Activated naive CD4-positive, alpha-beta T cell (primary cell): ENCODE measurements at places on chromosomes 12 and 14.
A peak's percentile ranks its signal among the peaks of the same experiment; 100 is the strongest.

GRCh38 chr12:13875744-13876143, 105.7 kb downstream of the GRIN2B start:
- no peak for DNase-seq

DNA sequence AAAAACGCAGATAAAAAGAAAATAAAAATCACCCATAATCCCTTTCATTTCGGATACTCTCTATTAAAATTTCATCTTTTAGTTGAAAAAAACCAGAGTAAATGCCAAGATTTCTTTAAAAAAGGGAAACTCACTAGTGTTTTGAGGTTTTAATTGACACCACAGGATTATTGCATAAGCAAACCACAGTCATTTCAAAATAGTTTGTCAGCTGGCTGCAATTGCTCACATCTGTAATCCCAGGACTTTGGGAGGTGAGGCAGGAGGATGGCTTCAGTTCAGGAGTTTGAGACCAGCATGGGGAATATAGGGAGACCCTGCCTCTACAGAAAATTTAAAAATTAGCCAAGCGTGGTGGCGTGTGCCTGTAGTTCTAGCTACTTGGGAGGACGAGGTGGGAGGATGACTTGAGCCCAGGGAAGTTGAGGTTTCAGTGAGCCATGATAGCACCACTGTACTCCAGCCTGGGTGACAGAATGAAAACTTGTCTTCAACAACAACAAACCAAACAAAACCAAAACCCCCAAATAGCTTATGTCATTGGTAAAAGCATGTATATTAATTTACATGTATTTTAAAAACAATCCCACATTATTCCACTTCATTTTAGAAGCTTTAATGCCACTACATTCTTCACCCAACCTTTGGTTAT, 48.8 kb downstream of the SYNE2 start:
- DNase-seq, result no peak

DNA sequence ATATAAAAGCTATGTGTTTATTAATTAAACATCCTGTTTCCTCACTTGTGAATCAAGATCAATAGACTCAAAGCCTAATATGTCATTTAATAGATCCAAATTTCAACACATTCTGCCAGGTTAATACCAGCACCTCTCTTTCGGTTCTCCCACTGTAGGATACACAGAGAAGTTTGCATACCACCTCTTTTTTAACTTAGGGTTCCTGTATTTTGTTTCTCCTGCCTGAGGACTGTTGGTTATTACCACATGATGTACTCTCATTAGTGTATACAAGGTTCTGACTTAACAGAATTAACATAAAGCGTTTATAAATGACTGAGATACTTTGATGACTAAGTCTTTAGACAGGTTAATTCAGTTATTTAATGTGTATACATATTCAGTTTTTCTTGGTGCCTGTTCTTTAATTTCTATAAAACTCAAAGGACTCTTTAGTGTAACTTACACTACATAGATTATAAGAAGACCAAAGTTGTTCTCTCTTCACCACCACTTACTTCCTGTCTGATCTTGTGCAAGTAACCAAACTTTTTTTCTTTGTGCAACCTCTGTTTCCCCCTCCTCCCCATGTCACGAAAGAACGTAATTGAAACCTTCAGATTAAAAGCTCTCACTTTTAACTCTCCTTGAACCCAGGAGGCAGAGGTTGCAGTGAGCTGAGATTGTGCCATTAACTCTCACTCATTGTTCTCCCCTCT, 89.8 kb upstream of the DNM1L start:
- no peak for DNase-seq

- DNase-seq, result no peak
Observed at GRCh38 chr14:102116361-102117180, 23.1 kb upstream of the WDR20 start.

- DNase-seq, result peak; percentile 42
Observed at GRCh38 chr12:49777800-49778748, 36.7 kb downstream of the TMBIM6 start.

GRCh38 chr14:92647797-92648279, 100.6 kb downstream of the LGMN start:
- no peak for DNase-seq

GRCh38 chr12:12717586-12718380, 615 bp downstream of the CDKN1B start:
- DNase-seq, result no peak

DNA sequence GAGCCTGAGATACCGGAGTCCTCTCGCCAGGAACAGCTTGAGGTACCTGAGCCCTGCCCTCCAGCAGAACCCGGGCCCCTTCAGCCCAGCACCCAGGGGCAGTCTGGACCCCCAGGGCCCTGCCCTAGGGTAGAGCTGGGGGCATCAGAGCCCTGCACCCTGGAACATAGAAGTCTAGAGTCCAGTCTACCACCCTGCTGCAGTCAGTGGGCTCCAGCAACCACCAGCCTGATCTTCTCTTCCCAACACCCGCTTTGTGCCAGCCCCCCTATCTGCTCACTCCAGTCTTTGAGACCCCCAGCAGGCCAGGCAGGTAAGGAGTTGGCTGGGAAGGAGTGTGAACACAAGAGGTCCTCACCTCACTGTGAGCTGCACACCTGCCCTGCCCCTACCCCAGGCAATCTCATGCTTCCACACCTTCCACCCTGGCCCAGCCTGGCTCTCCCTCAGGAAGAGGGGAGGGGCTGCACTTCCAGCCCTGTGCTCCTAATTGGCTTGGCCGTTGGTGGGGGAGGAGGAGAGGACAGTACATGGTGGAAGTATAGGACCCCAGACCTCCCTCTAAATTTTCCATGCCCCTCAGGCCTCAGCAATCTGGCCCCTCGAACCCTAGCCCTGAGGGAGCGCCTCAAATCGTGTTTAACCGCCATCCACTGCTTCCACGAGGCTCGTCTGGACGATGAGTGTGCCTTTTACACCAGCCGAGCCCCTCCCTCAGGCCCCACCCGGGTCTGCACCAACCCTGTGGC, 6.2 kb downstream of the C1QL4 start:
- DNase-seq, result no peak

GRCh38 chr12:94427501-94428381, 31.9 kb downstream of the CEP83 start:
- no peak for DNase-seq

- no peak for DNase-seq
Observed at GRCh38 chr14:81684696-81685095, 151.0 kb upstream of the SEL1L start.

- DNase-seq, result no peak
Observed at GRCh38 chr14:104192883-104193245, 54.5 kb downstream of the KIF26A start.

DNA sequence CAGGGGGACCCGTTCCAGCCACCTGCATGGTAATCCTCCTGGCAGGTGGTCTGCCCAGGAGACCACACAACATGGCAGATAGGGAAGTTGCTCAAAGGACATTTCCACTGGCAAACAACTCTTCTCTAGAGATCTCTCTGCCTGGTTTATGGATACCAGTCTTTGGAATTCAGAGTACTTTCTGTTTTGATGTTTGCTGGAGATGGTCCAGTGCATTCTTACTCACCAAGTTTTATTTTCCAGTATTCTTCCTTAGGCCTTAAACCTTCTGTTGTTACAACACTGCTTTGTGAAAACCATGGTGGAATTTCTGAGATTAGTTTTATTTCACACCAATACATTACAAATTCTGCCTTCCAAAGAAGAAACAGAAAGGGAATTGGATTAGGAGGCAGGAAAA, 428.3 kb downstream of the FUT8 start:
- no peak for DNase-seq

GRCh38 chr12:122001466-122002209, 20.0 kb upstream of the BCL7A start:
- no peak for DNase-seq

- no peak for DNase-seq
Observed at GRCh38 chr12:116595672-116596071, 36.5 kb downstream of the MAP1LC3B2 start.

DNA sequence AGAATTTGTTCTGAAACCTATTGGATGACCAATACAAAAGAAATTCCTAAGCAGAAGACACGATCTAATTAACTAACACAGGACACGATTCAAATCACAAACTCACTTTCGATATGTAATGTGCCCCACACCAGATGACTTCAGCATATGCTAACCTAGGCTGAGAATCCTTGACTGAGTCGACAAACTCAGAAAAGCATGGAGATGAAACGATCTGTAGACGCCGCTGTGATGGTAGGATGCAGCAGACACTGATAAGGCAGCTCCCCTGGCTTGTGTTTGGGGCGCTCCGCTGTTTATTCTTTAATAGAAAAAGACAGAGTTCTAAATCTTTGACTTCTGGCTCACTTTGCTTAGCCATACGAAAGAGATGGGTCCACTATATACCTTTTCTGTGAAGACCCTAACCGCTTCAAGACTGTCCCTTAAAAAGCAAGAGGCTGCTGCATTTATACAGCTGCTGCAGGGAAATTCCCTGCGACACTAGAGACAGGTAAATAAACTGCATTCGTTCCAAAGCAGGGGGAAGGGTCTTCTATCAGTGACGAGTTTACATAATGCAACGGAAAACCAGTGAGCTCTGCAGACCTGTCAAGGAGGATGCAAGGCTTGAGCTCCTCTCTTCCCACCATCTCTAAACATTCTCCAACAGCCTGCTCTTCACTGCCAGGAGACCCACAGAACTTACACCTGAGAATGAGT, 929 bp downstream of the CHD8 start:
- no peak for DNase-seq

- no peak for DNase-seq
Observed at GRCh38 chr12:55607821-55608594, 28.7 kb upstream of the OR10P1 start.

GRCh38 chr12:117450209-117450608, 88.8 kb upstream of the NOS1 start:
- no peak for DNase-seq

- DNase-seq, result no peak
Observed at GRCh38 chr12:102570256-102570655, 89.9 kb upstream of the IGF1 start.

DNA sequence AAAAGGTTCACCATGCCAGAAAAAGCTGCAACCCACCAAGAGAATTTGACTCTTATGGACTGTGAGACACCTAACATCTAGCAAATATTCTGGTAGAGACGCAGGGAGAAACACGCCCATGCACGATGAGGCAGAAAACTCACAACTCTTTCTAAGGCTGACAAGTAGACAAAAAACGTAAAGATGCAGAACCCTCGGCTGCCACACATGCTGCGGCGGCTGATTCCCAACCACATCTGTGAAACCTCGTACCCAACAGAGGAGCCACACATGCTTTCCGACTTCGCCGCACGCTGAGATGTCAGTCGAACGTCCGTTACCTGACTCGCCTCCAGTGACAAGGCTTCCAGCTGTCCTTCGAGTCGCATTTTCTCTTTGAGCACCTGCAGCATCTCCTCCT, 21.8 kb downstream of the GOLGA3 start:
- no peak for DNase-seq

DNA sequence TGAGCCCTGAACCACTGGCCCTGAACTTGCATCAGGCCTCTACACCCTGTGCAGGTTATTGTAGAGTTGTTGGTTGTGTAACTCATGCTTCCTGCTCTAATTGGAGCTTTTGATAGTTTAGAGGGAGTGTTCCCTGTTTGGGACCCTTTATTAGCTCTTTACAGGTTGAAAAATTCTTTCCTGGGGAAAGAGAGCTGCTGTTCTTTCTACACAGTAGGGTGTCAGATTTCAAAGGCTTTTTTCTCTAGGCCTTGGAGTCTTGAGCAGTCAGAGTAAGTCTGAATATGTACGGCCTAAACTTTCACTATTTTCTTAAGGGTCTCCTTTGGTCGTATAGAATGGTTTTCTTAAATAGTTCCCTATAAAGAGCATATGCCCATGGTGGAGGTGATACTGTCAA, 60.8 kb upstream of the NEDD1 start:
- DNase-seq, result no peak

- no peak for DNase-seq
Observed at GRCh38 chr12:119207063-119207560, 28.4 kb downstream of the HSPB8 start.

- no peak for DNase-seq
Observed at GRCh38 chr14:54438703-54439102, 2.5 kb downstream of the CNIH1 start.

DNA sequence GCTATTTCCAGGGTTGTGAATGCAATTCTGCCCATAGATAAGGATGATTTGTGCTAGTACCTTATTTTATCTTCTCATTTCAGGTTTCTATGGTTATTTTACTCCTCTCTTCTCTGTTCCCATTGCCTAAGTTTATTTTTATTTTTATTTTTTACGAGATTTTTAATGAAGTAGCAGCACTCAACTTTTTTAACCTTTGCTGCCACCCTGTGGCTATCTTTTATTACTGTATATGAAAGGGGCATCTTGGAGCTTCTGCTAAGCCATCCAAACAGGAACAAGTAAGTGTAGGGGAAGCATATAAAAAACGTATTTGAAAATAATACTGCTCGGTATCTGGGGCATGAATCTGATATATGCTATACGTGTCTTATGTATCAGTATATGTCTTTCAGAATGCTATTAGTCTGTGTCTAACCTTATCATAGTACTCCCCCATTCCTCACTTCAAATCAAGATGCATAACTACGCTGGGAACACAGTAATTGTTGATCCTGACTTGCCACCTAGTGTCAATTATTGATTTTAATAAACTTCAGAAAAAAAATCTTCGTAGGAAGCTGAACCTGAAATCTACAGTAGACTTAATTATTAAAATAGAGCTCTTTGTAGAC, 60.3 kb downstream of the KLRG1 start:
- DNase-seq, result no peak

DNA sequence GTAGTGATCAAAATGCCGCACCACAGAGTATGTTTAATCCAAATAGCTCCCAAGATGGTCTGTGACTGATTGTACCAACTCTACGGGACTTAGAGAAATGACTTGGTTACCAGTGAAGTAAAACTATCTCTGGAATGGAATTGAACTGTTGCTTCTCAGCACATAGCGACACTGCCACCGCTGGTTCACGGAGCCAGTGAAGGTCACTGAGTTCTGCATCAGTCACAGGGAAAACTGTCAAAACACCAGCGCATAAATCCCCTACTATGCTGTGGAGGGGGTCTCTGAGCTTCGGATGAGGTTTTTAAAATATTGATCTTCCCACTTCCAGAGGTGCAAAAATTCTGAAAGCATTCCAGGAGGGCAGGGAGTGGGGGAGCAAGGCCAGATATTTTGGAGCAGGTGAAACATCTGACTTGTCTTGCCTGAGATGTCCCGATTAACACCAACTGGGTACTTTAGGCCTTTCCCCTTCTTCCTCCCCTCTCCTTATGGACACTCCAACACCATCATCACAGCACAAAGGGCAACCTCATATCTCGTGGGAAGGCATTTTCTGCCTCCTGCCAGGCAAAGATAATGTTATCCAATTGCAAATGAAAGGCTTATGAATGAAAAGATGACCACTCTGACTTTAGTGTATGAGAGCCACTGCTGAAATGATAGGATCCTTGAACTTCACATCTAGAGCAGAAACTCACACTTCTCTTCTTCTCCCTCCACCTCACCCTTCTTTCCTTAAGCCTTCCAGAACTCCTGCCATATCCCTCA, 2.0 kb upstream of the PLXNC1 start:
- no peak for DNase-seq

DNA sequence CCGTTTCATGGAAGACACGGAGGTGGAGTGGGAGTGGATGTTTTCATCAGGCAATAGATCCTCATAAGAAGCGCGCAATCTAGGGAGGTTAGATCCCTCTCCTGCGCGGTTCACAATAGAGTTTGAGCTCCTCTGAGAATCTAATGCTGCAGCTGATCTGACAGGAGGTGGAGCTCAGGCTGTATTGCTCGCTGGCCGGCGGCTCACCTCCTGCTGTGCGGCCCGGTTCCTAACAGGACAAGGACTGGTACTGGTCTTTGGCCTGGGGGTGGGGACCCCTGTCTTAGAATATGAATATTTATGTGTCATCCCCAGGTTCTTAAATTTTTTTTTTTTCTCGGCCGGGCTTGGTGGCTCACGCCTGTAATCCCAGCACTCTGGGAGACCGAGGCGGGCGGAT, 36.7 kb downstream of the PRICKLE1 start:
- no peak for DNase-seq
